ENCODE measurements at places on chromosomes 6 and 20.

GRCh38 chr6:142926494-142927270 lies 18.3 kb downstream of the HIVEP2 start:
- DNase-seq: peak; percentile 84

GRCh38 chr6:39367700-39368099 lies 45.2 kb upstream of the KCNK16 start:
- no peak for DNase-seq

DNA sequence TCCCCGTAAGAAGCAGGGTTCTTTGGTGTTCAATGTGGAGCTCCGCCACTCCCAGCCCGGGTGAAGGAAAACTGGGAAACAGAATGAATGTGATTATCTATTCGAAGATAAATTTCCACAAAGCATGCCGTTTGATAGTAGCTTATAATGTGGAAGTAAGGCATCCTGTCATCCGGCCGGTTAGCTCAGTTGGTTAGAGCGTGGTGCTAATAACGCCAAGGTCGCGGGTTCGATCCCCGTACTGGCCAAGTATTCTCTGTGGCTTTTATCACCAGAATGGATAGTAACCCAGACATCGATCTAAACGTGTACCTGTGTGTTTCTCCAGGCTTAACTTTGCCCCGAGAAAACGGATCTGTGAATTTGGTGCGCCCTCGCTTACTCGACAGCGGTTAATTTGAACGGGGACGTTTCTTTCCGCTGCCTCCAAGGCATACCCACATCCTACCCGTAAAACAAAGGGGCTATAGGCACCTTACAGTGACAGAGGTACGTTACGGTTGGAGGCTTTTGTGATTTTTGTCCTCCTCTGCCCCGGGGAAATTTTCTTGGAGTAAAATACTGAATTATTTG lies 215.2 kb upstream of the ZNF184 start:
- peak; percentile 94 for DNase-seq

DNA sequence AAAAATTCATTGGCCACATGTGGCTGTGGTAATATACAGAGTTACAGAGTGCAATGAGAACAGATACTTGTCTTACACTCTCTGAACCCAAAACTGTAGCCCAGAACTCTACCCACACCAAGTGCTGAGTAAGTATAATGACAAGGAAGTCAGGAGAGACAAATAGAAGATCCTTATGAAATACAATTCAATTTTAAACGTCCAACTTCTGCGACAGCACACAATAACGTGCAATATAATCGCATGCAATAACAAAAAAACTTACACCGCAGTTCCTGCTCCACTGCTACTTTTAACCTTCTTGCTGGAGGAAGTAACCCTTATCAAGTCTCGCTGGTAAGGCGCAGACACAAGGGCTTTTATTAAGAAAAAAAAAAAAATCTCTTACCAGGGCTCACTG lies 881 bp downstream of the SFT2D1 start:
- peak; percentile 67 for DNase-seq

DNA sequence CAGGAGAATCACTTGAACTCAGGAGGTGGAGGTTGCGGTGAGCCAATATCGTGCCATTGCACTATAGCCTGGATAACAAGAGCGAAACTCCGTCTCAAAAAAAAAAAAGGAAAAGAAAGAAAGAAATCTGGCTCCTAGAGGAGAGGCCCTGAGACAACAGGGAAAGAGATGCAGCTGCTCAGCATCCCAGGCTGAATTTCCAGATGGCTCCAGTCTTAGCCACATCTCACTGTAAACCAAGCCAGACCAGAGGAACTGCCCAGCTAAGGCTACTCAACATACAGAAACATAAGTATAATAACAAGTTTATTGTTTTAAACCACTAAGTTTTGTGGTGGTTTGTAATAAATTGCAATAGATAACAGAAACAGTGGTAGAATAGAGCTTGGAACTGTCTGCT lies 38.5 kb upstream of the TASP1 start:
- no peak for DNase-seq

GRCh38 chr6:21426841-21427490 lies 166.6 kb upstream of the SOX4 start:
- no peak for DNase-seq

GRCh38 chr6:139257821-139258398 lies 33.9 kb downstream of the TXLNB start:
- DNase-seq: no peak

Data from NB4 (cell line).